Stimulated activated CD8-positive, alpha-beta memory T cell treated with anti-CD3 and anti-CD28 coated beads, Interleukin-4, amount 100 ng/mL, for 48 hours (primary cell): ENCODE measurements at places on chromosomes 16 and 17.

DNA sequence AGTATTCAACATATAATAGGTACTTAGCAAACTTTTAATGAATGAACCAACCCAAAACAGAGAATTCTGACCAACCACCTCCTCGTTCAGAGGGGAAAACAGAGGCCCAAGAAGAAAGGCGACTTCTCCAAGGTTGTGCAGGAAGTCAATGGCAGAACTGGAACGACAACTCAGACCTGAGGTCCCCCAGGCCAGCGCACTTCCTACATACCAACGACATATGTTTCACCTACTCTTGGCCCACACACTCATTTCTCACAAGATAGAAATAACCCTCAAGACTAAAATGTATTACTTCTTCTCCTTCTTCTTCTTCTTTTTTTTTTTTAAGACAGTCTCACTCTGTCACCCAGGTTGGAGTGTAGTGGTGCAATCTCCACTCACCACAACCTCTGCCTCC lies 14.4 kb downstream of the CHCT1 start:
- DNase-seq, result no peak

GRCh38 chr17:17493986-17494466 lies 2.2 kb downstream of the RASD1 start:
- no peak for DNase-seq

- DNase-seq, result no peak
These were observed 68.0 kb downstream of the ABR start for GRCh38 chr17:1111599-1112443.

DNA sequence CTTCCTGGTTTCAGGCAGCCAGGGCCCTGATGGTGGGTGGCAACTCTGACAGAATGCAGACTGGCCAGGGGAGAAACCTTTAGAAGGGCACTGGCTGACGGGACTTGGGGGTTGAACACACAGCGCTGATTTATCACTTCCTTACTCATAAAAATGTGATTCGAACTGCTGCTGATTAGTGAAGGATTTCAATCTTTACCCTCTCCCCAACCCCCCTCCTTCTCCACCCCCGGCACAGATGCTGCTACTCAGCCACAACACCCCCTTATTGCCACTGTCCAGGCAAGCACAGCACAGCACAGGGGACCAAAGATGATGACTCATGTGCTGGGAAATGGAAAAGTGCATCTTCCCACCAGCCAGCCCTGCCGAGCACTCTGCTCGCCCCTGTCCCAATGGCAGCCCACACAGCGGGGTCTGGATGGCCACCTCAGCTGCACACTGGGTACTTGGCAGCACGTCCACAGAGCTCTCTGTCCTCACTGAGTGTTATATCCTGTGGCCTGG lies 70.1 kb downstream of the SMG6 start:
- no peak for DNase-seq

DNA sequence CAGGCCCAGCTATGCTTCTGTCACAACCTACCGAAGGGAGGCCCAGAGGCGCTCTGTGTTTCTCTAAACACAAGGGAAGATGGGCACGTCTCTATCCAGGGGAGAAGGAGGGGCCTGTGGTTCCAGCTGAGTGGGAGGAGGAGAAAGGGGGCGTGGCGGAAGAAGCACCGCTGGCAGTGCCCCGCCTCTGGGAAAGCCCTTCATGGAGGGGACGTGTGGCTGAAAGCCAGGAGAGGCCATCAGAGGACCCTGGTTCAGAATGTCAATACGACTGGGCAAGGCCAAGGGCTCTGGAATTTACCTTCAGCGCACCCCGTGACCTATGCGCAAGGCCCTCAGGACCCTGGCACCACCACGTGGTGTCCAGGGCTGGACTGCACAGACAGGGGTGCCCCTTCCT lies 12.3 kb upstream of the SLC38A8 start:
- no peak for DNase-seq

- DNase-seq, result no peak
These were observed 439 bp downstream of the TRIM25 start for GRCh38 chr17:56913353-56913866.

DNA sequence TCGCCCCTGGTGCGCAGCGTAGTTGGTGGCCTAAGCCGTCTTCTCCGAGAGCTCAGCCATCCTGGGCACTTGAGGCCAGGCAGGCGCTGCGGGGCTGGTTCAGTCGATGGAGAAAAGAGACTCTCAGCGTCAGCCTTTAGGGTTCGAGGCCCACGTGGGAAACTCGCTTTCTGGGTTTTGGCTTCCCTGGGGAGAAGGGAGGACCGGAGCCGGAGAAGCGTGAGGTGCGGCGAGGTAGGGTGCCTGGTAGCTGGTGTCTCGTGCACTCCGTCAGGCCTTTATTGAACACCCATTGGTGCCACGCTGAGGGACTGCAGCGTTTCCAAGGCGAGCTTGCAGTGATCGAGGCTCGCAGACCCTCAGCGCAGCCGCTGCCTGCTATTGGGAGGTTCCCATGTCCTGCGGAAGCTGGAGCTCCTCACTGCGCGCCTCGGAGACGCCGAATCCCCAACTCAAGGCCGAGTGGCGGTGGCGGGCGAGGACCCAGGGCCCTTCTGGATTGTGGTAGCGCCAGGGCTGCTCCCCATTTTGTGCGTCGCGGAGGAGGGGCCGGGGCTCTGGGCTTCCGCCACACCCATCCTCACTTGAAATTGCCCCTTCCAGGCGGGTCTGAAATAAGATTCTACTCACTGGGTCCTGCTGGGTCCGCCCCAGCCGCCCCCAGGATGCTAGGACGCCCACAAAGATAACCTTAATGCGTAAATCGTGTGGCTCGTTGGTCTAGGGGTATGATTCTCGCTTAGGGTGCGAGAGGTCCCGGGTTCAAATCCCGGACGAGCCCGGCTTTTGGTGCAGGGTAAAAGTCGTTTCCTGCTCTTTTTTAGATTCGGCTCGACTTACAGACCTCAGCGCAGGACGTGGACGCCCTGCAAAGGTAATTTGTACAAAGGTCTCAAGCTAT lies 1.2 kb downstream of the OR1F1 start:
- DNase-seq, result peak; percentile 87

DNA sequence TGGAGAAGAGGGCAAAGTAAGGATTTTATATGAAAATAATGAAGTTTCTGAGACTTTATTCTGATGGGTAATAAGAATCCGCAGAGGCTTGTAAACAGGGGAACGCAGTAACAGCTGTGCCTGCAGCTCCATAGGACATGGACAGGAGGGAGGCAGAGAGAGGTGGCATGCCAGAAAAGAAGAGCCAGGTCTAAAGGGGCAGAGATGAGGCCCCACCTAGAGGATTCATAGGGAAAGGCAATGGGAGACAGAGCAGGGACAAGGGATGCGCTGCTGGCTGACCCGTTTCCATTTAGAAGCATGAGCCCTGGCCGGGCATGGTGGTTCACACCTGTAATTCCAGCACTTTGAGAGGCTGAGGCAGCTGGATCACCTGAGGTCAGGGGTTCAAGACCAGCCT lies 340.3 kb upstream of the CDH5 start:
- DNase-seq, result no peak

DNA sequence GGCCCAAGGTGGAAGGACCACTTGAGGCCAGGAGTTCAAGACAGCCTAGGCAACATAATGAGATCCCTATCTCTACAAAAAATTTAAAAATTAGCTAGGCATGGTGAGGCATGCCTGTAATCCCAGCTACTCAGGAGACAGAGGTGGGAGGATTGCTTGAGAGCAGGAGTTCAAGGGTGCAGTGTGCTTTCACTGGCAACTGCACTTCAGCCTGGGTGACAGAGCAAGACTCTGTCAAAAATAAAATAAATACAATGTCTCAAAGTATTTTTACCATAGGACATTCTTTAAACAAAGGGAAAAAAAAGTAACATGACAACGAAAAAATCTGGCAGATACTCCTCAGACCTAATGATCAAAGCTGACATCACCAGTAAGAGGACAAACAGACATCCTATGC lies 72.6 kb downstream of the FBXL20 start:
- no peak for DNase-seq

DNA sequence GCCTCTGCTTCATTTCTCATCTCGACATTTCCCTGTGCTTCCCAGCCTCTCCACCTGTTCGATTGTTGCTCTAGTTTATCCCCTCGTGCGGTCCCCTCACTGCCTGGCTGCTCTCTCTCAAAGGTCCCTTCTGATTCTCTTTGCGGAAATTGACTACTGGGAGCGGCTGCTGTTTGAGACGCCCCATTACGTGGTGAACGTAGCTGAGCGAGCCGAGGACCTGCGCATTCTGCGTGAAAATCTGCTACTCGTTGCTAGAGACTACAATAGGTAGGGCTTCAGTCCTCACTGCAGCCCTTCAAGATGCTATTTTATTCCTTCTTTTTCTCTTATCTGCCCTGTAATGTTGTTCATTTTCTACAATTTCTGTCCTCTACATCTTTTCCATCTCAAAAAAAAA lies 39.4 kb downstream of the DNAH2 start:
- no peak for DNase-seq

- DNase-seq, result no peak
These were observed 3.0 kb downstream of the CDH1 start for GRCh38 chr16:68739964-68740627.

DNA sequence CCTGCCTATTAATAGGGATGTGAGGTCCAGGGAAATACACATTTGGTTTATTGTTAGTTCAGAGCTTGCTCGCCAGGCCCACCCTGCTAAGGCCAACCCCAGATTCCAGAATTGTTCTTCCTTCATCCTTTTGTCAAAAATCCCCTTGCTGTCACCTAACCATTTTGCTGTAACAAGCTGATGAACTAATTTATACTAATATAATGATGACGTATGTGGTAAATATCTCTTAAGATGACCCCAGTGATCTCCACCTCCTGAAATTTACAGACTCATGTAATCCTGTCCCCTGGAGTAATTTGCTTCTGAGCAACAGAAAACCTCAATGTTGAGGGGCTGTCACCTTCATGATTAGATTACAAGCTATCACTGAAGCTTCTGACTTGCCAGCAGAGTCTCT lies 236.3 kb upstream of the N4BP1 start:
- no peak for DNase-seq
